ENCODE measurements at places on chromosomes 7 and 10.
A peak's percentile ranks its signal among the peaks of the same experiment; 100 is the strongest.

- DNase-seq = no peak
Observed at GRCh38 chr7:50212016-50212325, 92.5 kb upstream of the IKZF1 start.

DNA sequence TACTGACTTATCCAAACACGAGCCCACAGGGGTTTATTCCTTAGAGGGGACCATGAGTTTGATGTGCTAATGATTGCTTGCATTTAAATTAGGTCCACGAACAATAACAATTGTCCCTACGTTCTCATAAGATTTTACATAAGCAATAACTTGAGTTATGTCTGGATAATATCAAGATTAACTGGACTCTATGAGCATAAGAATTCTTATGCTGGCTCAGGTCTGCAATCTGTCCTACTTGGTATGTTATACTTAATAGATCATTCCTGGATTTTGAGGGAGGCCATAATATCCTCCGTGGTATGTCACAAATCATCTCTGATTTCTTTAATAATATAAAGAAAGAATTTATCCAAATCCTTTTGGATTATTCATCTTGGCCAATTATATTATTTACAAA, 552.3 kb downstream of the KCNMA1 start:
- no peak for DNase-seq

DNA sequence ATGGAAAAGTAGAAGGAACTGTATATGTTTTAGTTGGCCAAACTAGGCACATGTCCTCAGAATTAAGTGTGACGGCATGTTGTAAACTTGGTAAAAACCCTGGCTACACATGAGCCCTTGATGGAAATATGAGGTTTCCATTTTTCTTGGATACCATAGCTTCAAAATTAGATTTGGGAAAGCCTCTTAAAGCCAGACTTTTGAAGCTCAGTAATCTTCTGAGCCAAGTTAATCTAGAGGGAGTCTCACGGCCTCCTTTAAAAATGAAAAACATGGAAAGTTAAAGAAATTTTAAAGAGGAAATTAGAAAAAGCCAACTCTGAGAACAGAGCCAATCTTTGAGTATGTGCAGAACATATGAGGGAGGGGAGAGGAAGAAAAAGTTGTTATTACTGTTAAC, 376.0 kb downstream of the CTNNA3 start:
- DNase-seq = no peak

- no peak for DNase-seq
Observed at GRCh38 chr10:45152726-45153125, 152.0 kb downstream of the ZNF22 start.

DNA sequence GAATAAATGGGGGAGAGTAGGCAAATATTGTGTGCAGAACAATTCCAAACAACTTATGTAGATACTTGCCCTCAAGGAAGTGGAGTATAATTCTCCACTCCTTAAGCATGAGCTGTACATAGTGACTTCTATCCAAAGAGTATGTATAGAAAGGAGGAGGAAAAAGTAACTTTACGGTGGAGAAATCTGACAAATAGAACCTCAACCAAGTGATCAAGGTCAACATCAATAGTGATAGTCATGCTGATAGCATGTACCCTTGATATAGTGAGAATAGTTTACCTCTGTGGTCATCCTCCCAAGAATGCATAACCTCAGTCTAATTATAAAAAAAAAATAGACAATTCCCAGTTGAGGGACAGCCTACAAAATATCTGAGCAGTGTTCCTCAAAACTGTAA, 89.1 kb upstream of the NANOS1 start:
- no peak for DNase-seq

- DNase-seq = peak; percentile 33
Observed at GRCh38 chr7:102063690-102064180, 222.9 kb upstream of the SH2B2 start.
